Gastrocnemius medialis (tissue), 4 donors: ENCODE measurements at places on chromosomes 2 and 18. TPM values are rescaled to one million over a fixed set of nuclear protein-coding genes. Genes with fewer than 3 reads are reported as not detected.

Gene KCTD18
- total RNA-seq: 16.6 TPM

Gene HDHD2
- 10.3 TPM for total RNA-seq

Gene ACOXL
- total RNA-seq: not detected

Gene KCNIP3
- 1.3 TPM for total RNA-seq

Gene KIF5C
- 0.51 TPM for total RNA-seq

Gene PLA2R1
- 1.0 TPM for total RNA-seq

Gene SNED1
- 31.6 TPM for total RNA-seq

Gene RAPGEF4
- 1.6 TPM for total RNA-seq

Gene CLK1
- total RNA-seq: 101 TPM

Gene TOGARAM2
- 29.7 TPM for total RNA-seq

Gene C2orf78
- total RNA-seq: not detected

Gene ZAP70
- 0.25 TPM for total RNA-seq

Gene GREB1
- total RNA-seq: 1.7 TPM

Gene FSHR
- total RNA-seq: not detected

Gene NGEF
- 0.66 TPM for total RNA-seq

Gene DSG4
- total RNA-seq: not detected

Gene EGR4
- total RNA-seq: not detected

Gene DHRS9
- total RNA-seq: 0.33 TPM

Gene CHN1
- total RNA-seq: 3.4 TPM

Gene SCN9A
- 0.10 TPM for total RNA-seq

Gene TGFBRAP1
- total RNA-seq: 20.0 TPM

Gene TMEM127
- total RNA-seq: 28.7 TPM

Gene PLGLB1
- 4.3 TPM for total RNA-seq

Gene EPB41L3
- 16.1 TPM for total RNA-seq

Gene LDLRAD4
- total RNA-seq: 3.9 TPM

Gene TBR1
- total RNA-seq: not detected

Gene MAP3K19
- not detected for total RNA-seq

Gene ACTG2
- 0.41 TPM for total RNA-seq

Gene PRKAG3
- total RNA-seq: 34.0 TPM

Gene VWC2L
- total RNA-seq: not detected

Gene ADD2
- 0.20 TPM for total RNA-seq

Gene REG1B
- total RNA-seq: not detected

Gene CCDC85A
- 5.7 TPM for total RNA-seq

Gene REG3A
- total RNA-seq: not detected

Gene STPG4
- not detected for total RNA-seq

Gene LYPD6
- not detected for total RNA-seq

Gene ATP8B1
- total RNA-seq: 1.6 TPM
